ENCODE measurements at places on chromosomes 1 and 21.

GRCh38 chr1:12617901-12618660 is at the start of gene DHRS3:
TSS of gene DHRS3 (minus strand) at chr1:12618210. CDS start at chr1:12617348, 862 bp downstream.
- peak; percentile 75 for DNase-seq

DNA sequence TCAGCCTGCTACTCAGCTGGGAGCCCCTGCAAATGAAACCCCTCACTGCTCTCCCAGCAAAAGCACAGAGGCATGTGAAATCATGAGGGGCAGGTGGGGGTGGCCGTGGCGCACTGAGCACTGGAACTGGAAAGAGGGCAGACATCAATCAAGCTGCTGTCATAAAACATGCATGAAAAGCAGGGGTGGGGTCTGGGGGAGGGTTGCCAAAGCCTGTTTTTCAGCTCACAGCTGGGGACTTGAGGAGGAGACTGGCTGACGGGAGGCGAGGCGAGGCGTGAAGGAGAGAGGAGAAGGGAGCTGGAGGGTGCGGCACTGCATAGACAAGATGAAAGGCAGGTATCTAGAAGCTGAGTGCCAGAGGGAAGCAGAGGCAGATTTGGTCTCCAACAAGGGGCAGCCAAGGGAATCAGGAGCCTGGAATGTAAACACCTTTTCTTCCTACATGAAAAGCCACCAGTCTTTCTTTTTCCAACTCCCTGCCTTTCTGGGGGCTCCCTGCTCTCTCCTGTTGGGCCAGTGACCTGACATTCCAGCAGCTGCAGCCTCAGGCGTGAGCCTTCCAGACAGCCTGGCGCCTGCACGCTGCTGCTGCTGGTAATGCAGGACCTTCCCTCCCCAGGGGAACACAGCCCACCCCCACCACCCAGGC is 87.0 kb downstream of the NMNAT2 start:
- no peak for DNase-seq

- DNase-seq, result no peak
Measured at GRCh38 chr1:185017338-185017737, 28.0 kb upstream of the RNF2 start.

DNA sequence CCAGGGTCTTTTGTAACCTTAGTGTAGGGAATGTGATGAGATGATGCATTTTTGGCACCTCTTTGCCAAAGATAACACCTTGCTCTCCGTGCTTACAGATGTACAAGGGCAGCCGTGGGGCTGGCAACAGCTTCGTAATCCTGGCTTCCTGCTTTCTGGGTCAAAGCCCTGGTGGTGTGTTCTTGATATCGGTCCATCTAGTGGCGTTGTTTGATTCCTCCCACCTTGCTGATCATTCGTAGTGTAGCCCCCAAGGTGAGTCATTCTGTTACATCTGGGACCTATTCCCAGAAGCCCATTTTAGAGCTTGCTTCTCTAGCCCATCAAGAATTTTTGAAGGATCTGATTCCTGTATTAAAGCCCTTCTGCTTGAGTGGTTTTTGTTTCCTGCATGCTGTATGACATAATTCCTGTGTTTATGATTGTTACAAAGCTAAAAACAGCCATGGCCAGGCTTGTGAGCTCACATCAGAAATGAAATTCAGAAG is 7.0 kb upstream of the CCT8 start:
- DNase-seq, result peak; percentile 56

DNA sequence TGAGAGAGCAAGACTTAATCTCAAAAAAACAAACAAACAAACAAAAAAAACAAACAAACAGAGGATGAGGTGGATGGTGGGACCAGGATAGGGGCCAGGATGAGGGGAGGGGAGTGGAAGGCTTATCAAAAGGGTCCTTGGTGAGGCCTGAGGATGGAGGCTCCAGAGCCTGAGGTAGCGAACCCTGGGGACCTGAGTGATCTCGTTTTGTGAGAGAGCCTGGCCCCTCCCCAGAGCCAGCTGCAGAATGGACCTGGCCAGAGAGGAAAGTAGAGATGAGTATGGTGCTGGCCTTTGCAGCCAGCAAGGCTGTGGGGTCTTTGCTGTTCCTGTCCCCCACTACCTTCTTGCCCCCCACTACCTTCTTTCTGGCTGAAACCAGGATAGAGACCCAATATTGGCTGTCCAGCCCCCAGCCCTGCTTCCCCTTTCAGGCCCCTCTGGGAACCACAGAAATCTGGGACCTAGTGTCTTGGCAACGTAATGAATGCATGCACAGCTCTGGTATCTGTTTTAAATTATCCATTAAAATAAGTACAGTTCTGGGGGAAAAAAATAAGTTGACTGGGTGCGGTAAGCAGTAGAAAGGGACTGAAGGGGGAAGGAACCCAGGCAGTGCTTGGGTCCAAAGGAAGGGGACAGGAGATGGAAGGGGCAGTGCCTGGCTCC is 1.1 kb upstream of the LMNA start:
- no peak for DNase-seq

DNA sequence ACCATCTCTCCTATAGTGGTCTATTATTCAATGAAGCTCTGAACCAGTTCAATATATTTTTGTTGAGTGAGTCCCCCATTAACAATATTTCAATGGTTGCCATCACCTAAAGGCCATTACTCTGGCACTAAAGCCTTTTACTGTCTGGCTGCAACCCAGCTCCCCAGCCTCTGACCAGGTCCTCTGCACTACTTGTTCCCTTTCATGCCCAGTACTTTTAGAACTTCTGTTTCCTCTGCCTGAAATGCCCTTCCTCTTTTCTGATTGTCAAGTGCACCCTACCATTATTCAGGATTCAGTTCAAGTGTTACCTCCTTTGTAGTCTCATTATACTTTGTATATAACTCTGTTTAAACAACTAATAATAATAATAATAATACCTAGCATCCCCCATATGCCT is 30.4 kb upstream of the ZFYVE9 start:
- no peak for DNase-seq

DNA sequence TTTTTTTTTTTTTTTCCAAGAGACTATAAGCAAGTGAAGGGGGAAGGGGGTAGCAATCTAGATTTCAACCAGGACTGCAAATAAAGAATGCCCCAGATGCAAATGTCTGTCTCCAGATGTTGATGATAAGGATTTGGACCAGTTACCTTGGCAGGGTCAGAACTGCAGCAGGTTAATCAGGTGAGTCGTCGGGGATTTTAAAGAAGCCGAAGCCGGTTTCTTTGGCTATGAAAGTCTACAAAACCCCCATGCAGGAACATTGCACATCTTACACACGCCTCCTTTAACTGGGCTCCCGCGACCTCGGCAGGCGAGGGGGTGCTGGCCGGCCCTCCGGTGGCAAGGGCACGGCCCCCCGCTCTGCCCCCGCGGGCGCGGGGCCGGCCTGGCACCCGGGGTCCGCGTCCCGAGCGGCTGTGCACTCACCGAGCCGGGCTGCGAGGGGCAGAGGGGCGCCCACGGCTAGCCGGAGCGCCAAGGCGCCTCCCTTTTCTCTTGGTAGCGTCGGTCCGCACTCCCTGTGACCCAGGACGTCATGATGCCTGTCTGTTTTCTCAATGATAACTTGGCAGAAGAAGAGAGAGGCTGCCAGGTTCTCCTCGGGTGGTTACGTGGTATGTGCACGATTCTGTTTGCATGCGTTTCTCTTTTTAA is 366.3 kb upstream of the ESRRG start:
- no peak for DNase-seq

- no peak for DNase-seq
Measured at GRCh38 chr1:228284148-228284495, 76.3 kb downstream of the OBSCN start.

DNA sequence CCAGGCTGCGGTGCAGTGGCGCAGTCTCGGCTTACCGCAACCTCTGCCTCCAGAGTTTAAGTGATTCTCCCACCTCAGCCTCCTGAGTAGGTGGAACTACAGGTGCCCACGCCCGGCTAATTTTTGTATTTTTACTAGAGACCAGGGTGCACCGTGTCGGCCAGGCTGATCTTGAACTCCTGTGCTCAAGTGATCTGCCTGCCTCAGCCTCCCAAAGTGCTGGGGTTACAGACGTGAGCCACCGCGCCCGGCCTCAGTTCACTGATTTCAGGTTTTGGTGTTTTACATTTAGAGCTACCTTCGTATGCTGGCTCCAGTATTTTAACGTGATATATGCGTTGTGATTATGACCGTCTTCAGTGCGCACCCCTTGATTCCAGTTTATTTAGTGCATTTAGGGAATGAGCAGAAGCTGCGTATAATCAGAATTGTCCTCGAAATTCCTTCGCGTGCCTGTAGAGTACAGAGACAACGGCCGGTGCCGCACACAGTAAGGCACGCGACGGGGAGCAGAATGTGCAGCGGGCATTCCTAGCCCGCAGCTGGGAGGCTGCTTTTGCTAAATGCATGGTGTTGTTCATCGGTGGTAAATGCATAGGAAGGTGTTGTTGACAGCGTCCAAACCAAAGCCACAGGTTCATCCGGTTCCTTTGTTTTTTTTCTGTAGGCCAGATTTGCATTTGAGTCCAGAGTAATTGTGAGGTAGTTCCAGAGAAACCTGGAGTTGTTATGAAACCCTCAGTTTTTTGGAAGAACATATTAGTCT is 48.9 kb upstream of the DIP2A start:
- DNase-seq, result no peak

DNA sequence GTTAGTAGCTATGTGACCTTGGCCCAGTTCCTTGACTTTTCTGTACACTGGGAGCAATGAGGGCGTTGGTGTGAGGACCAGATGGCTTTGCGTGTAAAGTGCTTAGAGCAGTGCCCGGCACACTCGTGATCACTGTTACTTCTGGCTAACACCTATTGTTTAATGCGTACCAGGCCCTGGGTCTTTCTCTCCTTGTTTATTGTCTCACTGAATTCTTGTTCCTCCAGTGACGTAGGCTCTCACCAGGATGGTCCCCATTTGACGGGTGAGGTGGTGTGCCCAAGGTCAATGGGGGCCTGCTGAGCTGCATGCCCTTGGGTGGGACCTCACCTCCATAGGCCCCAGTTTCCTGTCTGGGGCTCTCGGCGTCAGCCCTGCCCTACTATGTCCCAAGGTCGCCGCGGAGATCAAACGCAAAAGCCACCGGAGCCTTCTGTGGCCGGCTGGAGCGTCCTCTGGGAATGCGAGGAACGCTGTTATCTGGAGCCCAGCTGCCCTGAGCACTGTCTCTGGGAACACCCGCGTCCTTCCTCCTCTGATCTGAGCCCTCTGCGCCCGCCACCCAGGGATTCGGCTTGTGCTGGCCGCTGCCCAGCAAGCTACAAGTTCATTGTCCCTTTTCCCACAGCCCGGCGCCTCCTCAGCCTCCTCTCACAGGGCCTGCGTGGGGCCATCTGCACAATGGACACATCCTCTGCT is 28.9 kb downstream of the ALPL start:
- DNase-seq, result no peak

DNA sequence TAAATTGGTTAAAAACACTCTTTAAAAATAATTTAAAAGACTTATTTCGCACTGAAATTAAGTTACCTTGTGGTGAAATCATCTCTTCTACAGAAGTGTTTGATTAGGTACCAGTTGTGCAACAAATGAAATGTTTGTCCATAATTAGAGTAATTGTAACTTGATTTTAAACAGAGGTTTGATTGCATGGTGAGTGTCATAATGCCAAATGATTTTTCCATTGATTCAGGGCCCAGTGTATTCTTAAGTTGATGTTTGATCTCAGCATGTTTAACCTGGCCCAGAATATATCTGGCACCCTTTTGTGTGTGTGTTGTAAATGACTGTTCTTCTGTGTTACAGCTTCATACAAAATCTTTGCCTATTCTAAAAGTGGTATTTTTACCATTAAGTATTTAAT is 28.5 kb downstream of the LRRC8B start:
- DNase-seq, result no peak

GRCh38 chr1:26771643-26772321 is 16.0 kb upstream of the PIGV start:
- DNase-seq, result no peak

GRCh38 chr1:246482805-246483568 is 24.1 kb downstream of the SMYD3 start:
- DNase-seq, result no peak

DNA sequence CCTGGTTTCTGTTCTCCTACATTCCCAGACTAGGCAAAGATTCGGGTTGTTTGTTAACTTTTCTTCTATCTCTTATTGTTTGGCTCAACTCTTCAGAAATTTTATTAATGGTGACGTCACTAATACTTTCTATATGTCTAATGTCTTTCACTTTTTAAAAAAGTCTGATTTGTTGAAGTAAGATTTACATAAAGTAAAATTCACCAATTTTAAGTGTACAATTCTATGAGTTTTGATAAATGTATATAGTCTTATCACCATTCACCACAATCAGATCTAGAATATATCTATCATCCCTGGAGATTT is 27.8 kb downstream of the EXTL2 start:
- no peak for DNase-seq

DNA sequence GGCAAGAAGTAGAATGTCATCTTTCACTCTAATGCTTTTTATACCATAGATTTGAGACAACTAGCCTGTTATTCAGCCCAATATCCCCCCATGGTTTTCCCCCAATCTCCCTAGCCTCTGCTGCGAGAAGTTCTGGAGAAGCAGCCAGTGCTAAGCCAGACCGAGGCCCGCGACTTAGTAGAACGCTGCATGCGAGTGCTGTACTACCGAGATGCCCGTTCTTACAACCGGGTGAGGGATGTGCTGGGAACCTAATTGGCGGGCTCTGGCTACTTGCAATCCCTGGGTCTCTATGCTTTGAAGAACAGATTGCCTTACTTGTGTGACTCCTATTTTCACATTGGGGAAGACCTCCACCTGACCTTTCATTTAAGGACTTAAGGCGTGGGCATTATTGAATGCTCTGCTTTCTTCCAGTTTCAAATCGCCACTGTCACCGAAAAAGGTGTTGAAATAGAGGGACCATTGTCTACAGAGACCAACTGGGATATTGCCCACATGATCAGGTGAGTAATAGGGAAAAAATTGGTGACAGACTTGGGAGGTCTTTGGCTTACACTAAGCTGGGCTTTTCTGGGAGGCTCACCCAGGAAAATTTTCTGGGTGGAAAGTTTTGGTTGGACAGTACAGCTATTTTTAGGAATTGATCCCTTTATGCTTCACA is 1.9 kb downstream of the PSMB4 start:
- no peak for DNase-seq

DNA sequence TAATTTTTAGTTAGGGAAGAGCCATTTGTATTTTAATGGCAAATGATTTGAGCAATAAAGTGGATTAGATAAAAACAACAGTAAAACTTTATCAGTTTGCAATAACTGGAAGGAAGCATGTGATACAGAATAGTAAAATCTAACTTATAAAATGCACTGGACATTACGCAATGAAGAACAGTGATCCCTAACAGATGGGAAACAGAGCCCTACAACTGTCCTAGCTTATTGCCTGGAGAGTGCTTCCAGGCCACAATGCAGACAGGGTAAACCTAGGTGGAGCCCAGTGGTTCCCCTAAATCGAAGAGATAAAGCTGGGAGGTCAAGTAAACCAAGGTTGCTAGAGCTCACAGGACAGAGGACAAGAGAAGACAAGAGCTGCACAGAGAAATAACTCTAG is 7.0 kb downstream of the OMA1 start:
- DNase-seq, result no peak

DNA sequence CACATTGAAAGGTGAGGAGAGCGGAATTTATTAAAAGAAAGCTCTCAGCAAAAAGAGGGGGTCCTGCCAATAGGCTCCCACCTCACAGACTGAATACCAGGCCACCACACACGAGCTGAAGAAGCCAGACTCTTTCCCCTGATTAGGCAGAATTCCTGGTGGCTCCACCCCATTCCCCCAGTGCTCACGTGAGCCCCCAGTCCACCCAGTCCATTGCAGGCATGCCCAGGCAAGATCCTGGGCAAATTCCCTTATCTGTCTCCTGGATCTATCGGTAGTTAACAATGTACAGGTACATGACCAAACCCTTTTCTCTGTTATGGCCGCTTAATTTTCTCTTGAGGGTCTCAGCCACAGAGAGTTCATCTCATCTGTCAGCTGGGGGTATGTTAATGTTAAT is 54.6 kb upstream of the BTG3 start:
- DNase-seq, result no peak

- DNase-seq, result no peak
Measured at GRCh38 chr21:33289199-33289819, 23.1 kb downstream of the IL10RB start.
